ENCODE measurements at places on chromosomes 11 and 22.

GRCh38 chr11:65355013-65355775 is 643 bp downstream of the TIGD3 start:
- DNase-seq, result peak; percentile 13

GRCh38 chr22:43260331-43261231 is 73.6 kb upstream of the TTLL12 start:
- DNase-seq, result peak; percentile 89

GRCh38 chr22:44567846-44568493 is 69.9 kb upstream of the RTL6 start:
- DNase-seq, result peak; percentile 59

GRCh38 chr11:94734563-94735275 is 33.4 kb upstream of the AMOTL1 start:
- DNase-seq, result peak; percentile 99

GRCh38 chr11:65493367-65494176 is 5.3 kb upstream of the MALAT1 start:
- peak; percentile 92 for DNase-seq
